ENCODE measurements at places on chromosomes 7 and 10.

DNA sequence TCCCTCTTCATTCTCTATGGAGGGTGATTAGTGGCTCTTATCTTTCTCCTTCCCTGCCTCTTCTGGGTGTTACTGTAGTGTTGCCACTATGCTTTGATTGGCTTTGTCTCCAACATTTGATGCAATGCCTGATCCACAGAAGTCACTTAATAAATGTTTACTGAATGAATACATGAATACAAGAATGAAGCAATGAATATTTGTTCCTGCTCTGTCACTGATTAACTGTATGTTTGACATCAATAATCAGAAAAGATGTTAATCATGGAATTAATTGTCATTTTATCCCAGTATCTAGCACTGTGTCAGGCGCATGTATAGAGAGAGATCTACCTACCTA is 4.3 kb downstream of the ANK3 start:
- ATAC-seq = no peak

DNA sequence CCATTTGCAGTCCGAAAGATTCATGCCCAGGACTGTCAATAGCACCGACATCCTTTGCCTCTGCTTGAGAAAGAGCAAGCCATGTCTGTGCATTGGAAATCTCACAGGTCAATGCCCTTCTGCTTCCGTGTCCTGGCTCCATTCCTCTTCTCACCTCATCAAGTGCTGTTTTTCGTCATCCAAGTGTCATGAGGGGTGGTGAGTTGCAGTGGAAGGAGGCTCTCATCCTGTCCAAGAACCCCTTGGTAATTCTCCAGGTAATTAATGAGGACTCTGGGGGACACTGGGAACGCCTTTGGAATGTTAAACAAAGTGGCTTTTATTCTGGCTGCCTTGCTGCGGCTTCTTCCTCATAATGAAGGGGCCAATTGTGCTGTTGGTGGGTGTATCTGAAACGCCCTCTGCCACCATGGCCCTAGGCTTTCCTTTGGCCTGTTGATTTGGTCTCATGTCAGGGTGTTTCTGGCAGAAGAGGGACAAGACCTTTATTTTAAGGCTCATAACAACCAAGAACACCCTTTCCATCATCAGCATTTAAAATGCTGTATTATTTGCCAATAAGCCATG is 57.7 kb downstream of the PPP1R3C start:
- ATAC-seq = no peak

GRCh38 chr7:7761974-7762779 is 43.8 kb upstream of the RPA3 start:
- ATAC-seq = peak; percentile 82

GRCh38 chr10:11261687-11262493 is 244.2 kb downstream of the CELF2 start:
- ATAC-seq = peak; percentile 43

GRCh38 chr7:100603726-100604027 is 1.5 kb downstream of the PCOLCE start:
- ATAC-seq = peak; percentile 18

DNA sequence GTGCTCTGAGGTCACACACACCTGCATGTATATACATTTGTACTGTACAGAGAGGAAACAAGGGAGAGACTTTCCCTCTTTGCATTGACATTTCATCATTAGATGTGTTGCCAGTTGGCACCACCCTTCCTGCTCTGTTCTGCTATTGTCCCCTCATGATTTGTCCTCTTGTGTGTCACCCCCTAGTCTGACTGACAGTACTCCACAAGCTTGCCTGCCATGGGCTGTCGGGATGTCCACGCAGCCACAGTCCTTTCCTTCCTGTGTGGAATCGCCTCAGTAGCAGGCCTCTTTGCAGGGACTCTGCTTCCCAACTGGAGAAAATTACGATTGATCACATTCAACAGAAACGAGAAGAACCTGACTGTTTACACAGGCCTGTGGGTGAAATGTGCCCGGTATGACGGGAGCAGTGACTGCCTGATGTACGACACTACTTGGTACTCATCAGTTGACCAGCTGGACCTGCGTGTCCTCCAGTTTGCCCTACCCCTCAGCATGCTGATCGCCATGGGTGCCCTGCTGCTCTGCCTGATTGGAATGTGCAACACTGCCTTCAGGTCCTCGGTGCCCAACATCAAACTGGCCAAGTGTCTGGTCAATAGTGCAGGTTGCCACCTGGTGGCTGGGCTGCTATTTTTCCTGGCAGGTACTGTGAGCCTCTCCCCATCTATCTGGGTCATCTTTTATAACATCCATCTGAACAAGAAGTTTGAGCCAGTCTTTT is 9.4 kb downstream of the CLDN12 start:
- ATAC-seq = no peak

DNA sequence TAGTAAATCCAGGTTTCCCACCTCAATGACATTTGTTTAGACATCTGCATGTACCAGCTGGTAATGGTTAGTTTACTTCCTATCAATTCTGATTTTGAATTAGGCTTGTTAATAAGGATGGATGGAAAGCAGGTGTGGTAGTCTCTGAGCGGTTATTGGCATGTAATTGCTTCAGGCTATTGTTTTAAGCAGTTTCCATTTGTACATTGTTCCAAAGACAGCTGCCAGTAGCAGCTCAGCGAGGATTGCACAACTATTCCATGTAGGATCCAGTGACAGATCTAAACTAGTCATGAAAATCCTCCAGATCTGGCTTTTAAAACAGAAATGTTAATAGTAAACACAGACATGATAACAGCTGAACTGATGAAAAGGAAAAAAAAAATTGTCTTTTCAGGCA is 436.0 kb upstream of the ADARB2 start:
- ATAC-seq = no peak

- peak; percentile 32 for ATAC-seq
These were observed 550 bp upstream of the CALU start for GRCh38 chr7:128738570-128739047.

GRCh38 chr7:149735181-149735602 is 38.2 kb downstream of the ZNF467 start:
- ATAC-seq = no peak

DNA sequence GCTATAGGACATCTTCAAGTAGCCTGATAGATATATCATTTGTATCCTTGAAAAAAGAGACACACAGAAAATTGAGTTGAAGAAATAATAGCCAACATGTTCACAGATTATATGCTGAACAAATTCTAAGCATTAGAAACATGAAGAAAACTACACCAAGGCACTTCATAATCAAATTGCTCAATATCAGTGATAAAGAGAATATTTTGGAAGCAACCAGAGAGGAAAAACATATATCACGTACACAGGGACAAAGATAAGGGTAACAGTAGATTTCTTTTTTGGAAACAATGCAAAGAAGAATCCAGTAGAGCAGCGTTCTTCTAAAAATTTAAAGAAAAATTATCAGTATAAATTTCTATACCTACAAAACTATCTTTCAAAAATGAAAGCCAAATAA is 6.0 kb upstream of the FRMD4A start:
- ATAC-seq = no peak

DNA sequence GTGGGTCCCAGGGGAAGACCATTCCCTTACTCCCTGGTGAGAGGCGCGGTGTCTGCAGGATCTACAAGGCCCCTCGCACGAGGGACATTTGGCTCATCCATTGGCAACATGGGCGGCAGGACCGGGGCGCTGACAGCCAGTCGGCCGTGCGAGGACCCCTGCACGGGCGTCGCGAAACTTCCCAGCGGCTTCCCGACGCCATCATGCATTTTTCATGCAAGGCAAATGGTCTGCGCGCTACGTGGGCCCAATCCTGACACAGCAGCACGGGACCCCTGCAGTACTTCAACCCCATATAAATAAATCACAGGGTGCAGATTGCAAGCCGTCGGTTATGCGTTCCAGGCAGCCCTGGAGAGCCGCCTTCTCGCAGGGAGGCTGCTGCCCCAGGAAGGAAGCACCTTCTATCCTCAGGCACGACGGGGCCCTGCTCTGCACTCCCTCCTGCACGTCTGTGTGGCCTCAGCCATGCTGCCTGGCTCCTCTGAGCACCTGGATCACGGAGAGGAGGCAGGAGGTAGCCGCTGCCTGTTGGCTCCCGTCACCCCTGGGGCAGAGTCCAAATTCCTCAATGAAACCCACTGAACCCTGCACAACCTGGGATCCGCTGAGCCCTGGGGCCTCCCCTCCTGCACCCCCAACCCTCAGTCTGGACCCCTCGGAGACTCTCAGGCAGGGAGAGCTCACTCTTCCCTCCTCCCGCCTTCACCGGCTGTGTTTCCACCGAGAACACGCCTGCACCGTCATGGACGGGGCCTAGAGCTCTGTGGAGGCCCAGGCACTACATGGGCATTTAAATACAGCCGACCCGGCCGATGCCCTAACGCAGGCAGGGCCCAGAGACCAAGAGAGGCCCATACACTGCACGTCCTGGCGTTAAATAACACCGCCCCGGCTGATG is 90.5 kb downstream of the PDGFA start:
- no peak for ATAC-seq

- no peak for ATAC-seq
These were observed 131.5 kb downstream of the RPS24 start for GRCh38 chr10:78165172-78165571.

DNA sequence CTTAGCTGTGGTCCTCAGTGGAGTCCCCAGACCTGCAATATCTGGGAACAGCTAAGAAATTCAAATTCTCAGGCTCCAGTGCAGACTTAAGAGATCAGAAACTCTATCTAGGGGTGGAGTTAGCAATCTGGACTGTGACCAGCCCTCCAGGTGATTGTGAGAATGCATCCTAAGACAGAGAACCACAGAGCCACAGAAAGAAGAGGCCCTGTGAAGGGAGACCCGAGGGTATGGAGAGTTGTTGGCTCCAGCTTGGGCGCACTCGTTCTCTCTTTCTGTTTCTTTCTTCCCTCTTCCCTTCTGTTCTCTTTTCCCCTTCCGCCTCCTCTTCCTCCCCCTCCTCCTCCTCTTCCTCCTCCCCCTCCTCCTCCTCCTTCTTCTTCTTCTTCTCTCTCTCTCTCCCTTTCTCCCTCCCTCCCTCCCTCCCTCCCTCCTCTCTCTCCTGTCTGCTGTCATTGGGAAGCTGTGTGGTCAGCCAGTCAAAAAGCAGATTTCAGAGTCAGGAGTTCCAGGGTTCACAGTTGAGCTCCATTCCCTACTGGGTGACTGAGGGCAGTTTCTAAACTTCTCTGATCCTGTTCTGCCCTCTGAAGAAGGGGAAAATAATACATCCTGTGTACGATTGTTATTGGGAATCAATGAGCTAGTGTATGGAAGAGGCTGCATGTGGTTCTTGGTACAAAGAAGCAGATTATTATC is 62.1 kb upstream of the STEAP1B start:
- ATAC-seq = no peak

DNA sequence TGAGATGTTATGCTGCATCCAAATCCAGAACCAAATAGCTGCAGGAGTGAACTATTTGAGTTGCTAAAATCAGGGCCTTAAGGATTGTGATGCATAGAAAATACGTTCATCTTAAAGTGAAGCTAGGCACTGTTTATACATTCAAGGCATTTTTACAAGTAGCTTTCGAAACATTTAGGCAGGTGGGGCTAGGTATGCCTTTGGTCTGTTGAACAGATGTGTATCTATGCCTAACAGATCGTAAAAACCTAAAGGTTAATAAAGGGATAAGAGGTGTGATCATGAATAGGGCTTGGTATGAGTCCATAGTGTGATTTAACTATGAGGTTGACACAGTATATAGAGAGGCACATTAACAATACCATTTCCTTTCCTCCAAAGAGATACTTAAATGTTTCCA is 262.5 kb downstream of the SEMA3D start:
- ATAC-seq = no peak

- ATAC-seq = no peak
These were observed 51.1 kb upstream of the GJD4 start for GRCh38 chr10:35554036-35554435.

GRCh38 chr10:89138755-89139490 is 68.2 kb downstream of the CH25H start:
- no peak for ATAC-seq

DNA sequence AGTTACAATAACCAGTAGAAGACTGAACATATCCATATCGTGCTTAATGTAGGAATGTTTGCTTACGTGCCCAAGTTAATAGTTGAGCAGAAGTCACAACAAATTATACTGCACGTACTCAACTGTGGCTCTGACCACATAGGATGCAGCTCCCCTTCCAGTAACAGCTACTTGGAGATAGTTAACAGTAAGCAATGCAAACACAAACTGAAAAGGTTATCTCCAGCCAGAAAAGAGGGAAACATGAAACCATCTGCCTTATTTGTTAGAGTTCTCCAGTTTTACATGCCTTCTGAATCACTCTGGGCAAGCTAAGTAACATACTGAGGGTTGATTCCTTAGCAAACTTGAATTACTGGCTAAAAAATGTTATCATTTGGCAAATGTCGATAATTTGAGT is 9.8 kb downstream of the DHX32 start:
- ATAC-seq = no peak

DNA sequence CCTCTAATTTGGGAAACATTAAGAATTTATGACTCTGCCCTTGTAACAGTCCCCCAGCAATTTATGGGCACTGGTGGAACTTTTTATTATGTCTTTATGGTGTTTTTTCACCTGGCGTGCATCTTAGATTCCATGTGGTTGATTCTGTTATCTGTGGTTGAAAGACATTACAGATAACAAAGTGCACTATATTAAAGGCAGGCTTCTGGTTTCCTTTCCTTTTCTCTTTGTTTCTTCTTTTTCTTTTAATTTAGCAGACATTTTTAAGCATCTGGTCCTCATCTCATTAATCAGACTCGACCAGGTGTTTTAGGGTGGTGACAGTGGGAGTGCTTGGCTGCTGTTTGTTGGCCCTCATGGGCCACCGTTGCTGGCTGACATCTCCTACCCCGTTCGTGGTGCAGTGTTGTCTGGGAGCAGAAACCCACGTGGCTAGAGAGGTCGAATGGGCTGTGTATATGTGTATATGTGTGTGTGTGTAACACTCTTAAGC is 77.4 kb downstream of the LRMDA start:
- ATAC-seq = no peak

DNA sequence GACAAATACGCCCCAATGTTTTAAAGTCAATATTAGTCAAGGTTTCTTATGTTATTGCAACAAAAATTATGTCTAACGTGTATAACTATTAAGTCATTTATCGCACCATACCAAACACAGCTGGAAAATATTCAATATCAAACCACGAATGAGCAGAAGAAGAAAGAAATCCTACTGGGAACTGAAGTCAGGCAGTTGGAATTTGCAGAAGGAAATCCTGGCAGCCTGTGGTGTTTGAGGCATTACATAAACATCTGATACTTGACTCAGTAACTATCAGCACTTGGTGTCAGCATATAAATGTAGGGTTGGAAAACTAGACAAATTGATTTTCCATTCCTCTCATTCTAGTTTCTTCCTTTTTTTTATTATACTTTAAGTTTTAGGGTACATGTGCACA is 83.4 kb upstream of the NUPR2 start:
- no peak for ATAC-seq

Data from activated T-helper 17 cell treated with anti-CD3 and anti-CD28 coated beads, Interleukin-2, amount 50 U/mL, for 72 hours (primary cell).